ENCODE measurements at places on chromosomes 5 and 9.

GRCh38 chr5:172556262-172556661 lies 84.8 kb upstream of the NEURL1B start:
- DNase-seq = no peak

GRCh38 chr9:126173401-126173800 lies 153.2 kb upstream of the MVB12B start:
- DNase-seq = no peak

DNA sequence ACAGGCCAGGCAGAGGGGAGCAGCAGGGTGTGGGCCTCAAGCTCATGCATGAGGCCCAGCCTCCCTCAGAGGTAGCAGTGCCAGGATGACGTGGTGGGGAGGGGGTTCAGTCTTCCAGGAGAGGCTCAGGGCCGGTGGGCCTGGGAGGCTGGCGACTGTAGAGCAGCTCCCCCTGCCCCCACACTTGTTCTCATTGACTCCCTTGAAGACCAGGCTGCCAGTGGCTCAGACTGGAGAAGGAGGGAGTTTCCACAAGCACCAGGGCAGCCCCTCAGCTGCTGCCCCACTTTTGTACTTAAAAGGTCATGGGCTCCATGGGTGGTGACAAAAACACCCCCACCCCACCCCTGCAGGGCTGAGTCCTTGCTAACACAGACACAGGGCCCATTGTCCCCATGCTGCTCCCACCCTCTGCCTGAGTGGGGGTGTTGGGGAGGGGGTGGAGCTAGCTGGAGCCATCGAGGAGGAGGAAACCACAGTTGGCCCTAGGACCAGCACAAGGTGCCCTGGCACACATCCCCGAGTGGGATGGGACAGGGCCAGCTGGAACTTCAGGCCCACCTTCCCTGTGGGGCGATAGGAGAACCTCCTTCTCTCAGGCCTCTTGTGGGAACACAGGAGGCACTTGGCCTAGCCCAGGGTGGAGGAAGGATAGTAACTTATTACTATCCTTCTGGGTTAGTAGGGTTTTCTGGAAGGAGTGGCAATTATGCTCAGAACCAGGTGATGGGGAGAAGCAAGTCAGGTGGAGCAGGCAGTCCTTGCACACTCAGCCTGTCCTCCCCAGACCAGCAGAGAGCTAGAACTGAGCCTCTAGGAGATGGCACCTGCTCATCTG lies 10.7 kb downstream of the PDLIM4 start:
- DNase-seq = no peak

DNA sequence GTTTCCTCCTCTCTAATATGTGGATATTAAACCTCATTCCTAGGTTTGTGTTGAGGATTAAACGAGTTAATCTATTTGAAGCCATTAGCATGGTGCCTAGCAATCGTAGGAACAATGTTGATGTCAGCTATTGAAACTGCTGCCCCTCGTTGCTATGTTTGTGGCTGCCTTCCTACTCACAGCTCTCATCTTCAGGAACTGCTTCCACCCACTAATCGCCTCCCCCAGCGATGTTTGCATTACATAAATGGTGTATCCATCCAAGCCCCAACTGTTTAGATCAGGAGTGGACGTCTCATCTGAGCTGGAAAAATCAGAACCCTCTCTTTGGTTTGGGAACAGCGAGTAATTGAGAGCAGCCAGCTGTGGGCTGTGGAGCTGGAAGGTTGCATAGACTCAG lies 416.6 kb downstream of the ARHGEF28 start:
- no peak for DNase-seq

DNA sequence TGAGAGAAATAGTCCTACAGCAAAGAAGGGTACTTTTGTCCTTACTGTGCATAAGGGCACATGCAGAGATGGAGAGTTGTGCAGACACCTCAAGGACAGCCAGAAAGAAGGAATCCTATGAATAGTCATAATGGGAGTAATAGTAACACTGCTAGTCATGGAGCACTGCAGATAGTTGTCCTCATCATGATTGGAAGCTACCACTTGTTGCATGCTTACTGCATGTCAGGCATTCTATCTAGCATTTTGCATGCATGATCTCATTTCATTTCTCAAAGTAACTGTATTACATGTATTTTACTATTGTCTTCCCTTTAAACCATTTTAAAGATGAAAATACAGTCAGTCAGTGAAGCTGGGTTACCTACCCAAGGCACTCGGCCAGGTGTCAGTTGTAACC lies 81.3 kb downstream of the PIK3R1 start:
- no peak for DNase-seq
